ENCODE measurements at places on chromosomes 4 and X.

GRCh38 chr4:72631296-72631695, 62.3 kb upstream of the ADAMTS3 start:
- DNase-seq: no peak

DNA sequence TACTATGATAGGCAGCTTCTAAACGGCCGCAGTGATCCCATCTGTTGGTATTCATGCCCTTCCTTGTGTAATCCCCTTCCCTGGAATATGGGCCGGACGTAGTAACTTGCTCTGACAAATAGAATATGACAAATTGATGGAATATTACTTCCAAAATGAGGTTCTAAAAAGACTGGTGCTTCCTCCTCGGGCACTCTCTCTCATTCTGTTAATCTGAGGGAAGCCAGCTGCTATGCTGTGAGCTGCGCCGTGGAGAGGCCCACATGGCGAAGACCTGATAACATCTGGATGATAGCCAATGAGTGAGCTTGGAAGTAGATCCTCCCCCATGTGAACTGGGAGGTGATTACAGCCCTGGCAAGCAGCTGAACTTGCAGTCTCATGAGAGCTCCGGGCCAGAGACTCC, 27.2 kb upstream of the SLC25A4 start:
- DNase-seq: no peak

DNA sequence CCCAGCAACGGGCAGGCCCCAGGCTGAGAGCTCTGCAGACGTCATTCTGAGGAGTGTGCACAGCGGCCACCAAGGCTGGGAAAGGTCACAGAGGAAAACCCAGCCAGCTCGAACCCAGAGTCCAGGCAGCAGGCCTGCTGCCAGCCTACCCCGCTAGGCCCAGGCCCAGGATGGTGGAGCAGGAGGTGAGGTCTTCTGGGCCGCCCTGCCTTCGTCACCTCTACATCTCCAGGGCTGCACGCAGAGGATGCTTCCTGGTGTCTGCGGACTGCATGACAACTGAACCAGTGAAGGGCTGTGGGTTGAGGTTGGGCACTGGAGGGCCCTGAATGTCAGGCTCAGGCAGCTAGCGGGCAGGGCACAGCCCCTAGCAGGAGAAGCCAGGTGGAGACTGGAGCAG, 5.8 kb upstream of the ADRA2C start:
- no peak for DNase-seq

- no peak for DNase-seq
Observed at GRCh38 chr4:121693450-121693849, 3.3 kb downstream of the ANXA5 start.

DNA sequence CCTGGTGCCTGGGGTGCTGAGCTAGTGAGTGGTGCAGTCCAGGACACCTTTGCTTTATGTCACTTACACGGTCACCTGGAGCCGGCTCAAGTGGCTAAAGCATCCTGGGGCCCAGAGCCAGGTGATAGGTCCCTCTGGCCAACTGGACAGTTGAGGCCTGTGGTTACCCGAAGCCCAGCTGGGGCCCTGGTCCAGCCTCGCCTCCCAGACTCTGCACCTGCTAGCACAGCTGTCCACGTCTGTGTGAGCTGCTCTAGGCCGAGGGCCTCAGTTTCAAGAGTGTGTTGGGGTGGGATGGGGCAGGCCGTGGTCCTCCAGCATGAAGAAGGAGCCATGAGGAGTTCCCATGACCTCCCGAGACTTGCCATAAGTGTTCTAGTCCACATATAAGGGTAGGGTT, 7.7 kb upstream of the ADD1 start:
- no peak for DNase-seq

- no peak for DNase-seq
Observed at GRCh38 chr4:77911842-77912450, 49.3 kb downstream of the MRPL1 start.

- no peak for DNase-seq
Observed at GRCh38 chrX:86322913-86323312, 174.7 kb downstream of the DACH2 start.

DNA sequence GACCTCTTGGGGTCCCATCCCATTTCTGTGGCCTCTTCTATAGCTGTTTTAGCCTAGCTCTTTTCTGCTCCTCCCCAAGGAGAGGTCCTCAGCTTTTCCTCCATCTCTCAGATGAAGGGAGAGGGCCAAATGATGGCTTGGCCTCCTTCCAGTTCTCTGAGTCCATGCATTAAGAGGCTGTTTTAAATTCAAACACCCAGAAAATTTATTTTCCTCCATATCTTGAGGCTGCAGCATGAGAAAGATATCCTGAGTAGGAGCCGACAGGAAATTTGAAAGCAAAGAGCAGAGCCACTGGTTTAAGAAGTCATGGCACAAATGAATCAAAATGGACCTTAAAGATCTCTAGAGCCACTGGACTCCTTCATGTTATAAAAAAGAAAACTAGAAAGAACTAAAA, 558.8 kb downstream of the MID1IP1 start:
- no peak for DNase-seq

DNA sequence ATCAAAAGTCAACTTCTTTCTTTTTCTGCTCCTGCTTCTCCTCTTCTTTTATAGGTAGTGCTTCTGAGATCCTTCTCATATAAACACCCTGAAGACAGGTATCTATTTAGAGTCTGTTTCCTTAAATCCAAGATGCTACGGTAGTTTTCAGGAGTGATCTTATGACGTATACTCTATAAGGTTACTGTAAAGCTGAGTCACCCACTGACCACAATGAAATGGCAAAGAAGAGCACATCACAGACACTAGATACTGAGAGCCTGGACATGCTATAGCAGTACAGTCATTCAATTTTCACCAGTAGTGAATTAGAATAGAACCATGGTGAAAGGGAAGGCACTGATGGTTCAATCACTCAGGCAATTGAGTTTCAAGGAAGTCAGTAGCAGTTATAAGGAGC, 412.5 kb downstream of the ADAM29 start:
- DNase-seq: no peak

- DNase-seq: no peak
Observed at GRCh38 chrX:122787231-122787630, 396.8 kb upstream of the GRIA3 start.

GRCh38 chrX:73768886-73769285, 205.9 kb downstream of the CHIC1 start:
- DNase-seq: no peak

DNA sequence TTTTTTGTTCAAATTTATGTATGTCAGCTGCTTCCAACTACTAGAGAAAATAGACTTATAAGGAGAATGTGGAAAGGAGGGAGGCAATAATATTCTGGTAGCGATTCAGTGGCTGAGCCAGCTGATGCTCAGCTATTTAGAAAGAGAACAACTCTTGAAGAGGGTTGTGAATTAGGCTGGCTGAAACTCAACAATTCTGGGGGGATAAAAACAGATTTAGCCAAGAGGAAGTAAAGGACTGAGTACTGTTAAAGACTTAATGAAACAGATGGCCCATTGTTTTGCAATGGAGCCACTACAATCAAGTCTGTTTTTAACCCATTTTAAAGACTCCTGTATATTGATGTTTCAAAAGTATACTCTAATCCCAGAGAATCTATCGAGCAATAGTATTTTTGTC, 1058.9 kb downstream of the C4orf33 start:
- DNase-seq: no peak

DNA sequence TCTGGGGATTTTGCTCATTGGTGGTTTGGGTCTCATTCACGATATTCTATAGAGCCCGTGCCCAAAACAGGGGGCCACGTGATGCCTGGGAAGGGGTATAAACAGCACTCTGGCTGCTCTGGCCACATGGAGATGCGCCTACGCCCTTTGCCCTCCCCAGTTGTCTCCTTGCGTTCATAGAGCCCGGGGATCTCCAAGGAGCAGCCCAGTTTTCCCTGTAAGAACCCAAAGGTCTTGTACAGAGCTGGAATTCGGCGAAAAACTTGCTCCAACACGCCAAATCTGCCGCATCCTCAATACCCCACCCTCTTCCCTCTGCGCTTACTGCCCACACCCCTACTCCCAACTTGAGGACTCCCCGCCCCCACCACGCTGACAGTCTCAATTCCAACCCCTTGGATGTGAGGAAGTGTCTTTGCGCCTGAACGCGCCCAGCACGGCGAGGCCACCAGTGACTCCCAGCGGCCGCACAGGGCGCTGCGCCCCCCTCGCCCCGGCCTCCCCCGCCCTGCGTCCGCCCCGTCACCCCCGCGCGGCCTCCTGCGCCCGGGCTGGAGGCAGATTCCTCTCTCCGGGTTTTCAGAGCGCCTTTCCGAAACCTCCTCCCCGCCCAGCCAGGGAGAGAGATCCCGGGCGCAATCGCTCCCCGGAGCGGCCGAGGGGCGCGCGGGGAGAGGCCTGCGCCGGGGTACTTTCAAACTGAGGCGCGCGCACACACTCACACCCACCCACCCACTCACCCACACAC, at the start of gene NHS:
Gene NHS (plus strand): TSS at position 582 of the 748 bp plus-strand sequence. CDS start 558 bp downstream, outside the sequence.
- no peak for DNase-seq

DNA sequence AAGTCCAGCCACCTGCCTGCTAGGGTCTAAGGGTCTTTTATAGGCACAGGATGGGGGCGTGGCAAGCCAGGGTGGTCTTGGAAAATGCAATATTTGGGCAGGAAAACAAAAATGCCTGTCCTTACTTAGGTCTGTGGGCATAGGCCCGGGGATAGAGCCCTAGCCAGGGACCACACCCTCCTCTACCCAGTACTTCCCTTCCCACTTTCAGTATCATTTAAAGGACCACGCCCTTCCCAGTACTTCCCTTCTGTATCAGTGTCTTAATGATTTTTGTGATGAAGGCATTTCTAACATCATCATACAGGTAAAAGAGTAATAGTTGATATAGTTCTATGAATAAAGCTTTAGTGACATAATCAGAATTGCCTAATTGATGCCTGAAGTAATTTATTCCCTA, 11.4 kb downstream of the BANK1 start:
- no peak for DNase-seq

DNA sequence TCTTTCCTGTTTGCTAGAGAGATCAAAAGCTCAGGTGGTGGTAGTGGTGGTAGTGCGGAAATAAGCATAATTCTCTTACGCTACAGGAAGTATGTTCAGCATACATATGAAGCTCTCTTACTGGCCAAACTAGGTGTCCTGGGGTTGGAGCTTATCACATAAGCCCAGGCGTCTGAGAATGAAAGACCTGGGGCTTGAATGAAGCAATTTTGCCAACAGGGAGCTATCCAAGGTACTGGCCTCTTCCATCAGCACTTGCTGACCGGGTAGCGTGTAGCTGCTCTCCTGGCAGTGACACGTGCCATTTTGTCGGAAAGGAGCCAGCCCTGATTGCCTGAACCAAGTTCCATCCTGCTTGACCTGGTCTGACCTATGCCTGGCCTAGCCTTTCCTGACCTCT, 65.9 kb upstream of the HPF1 start:
- no peak for DNase-seq

GRCh38 chr4:164345756-164346155, 408.2 kb upstream of the SMIM31 start:
- no peak for DNase-seq

DNA sequence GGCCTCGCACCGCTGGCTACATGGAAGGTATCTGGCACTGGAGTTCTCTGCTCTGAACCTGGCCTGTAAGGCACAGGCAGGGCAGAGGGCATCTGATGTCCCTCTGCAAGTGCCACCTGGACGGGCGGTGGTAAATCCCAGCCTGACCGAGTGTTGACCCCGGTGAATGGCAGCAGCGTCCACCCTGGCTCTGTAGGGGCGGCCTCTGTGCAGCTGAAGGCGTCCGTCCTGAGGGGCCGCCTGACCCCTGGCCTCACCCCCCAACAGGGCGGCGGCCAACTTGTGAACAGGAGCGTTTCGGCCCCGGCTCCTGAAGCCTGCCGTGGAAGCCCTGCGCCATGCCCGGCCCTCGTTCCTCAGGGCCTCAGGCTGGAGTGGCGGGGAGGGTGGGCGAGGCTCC, 51.4 kb downstream of the CPZ start:
- DNase-seq: no peak

DNA sequence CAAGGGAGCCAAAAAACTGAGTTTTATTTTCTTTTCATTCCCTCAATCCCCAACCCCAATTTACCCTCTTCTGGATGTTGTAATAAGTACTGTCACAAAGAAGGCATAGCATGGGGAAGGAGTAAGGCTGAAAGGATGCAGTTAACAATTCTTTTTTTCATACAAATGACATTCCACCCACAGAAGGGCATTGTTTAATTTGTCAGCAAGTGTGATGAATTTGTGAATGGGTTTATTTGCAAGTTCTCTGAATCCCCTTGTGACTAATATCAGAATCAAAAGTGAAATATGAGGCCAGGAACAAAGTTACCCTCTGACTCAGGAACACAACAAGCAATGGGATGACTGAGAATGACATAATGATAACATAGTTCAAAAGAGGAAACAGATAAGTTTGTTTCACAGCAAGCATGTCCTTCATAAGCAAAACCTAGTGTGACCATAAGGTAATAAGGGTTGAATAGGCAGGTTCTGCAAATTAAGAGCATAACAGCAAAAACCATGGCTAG, 2.1 kb downstream of the GEMIN8 start:
- no peak for DNase-seq

GRCh38 chrX:43870758-43871419, 11.4 kb downstream of the MAOB start:
- DNase-seq: no peak

GRCh38 chr4:16439768-16440167, 213.5 kb upstream of the TAPT1 start:
- no peak for DNase-seq

DNA sequence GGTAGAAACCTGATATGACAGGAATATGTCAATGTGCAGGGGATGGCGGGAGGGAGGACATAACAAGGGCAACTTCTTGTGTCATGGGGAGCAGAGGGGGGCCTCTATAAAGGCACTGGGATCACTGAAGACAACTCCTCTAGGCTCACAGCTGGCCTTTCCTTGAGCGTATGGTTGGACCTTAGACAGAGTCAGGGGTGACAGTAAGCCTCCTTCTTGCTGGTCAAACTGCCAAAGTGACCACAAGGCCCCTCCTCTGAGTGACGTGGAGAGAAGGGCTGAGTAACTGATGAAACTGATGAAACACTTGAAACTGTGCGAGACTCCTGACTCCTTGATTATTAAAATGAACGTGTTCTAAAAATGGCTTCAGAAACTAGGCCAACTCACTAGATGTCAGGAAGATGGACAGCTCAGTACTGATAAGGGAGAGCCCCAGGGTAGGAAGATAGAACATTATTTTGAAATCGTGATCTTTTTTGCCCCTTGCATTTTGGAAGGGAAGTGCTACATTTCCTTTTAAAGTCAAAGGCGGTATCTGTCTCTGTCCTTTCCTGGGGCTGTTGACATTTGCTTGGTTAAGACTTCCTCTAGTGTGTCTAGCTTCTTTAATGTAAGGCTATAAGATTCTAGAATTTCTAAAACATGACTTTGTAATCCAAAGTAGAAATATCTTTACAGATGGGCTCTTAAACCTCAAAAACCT, 1.6 kb downstream of the RAB33A start:
- DNase-seq: no peak

DNA sequence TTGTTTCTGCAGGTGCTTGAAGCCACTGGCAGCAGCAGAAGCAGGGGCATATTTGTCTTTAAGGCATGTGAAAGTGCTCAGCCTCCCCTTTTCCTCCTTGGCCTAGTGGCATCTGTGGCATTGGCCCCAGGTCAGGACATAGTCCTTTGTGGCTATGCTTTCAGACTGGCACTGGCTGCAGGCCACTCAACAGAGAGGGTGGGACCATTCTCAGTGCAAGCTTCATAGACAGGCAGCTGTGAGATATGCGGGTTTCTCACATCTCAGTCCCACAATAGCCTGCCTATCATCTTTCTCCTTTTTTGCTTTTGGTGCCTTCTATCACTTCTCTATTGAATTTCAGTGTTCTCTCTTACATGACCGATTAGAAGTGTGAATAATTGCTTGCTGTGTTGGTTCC, 104.8 kb downstream of the ACTRT1 start:
- DNase-seq: no peak

GRCh38 chrX:17475449-17476217, 100.6 kb downstream of the NHS start:
- DNase-seq: no peak
